ENCODE measurements at places on chromosomes 6 and 20. TPM values are rescaled to one million over a fixed set of nuclear protein-coding genes. Genes with fewer than 3 reads are reported as not detected.

The MACROD2 gene
- 3.8 TPM for total RNA-seq

The GJA10 gene
- total RNA-seq = not detected

The PDE10A gene
- total RNA-seq = 10.6 TPM

The TSPO2 gene
- total RNA-seq = not detected

DNA sequence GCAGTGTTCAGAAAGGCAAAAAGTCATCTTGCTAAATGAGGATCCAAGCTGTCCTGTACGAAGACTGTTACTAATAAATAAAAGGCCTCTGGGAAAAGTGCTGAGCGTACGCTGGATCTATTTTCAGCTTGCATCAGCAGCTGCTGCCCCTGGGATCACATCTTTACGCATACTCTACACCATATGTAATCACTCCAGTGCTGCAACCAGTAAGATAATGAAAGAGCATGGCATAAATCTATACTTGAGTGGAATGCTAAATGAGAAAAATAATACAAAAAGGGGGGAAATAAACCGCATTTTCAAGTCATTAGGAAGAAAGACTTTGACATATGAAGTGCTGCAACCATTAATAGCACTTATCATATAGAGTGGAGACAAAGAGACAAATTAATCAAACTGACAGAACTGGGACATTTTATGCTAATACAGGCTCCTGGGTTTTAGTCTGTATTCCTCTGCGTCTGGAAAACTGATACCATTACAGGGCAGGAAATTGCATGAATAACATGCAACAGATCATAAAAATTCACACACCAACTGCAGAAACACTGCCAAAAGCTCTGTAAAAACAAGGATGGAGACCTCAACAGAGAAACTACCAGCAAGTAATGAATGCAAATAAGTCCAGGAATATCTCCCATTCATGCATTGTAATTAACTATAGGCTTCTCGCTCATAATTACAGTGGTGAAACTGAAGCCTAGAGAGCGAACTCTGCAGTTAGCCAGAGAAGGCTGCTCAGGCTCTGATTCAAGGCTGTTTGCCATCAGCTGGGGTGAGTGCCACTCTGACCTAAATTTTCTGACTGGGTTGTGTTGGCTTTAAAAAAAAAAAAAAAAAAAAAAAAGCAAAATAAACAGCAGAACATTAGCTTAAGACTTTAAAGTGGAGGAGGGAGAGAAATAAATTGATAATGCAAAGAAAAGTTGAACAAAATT is 83.8 kb downstream of the GJA10 start:
- no peak overlapping the region for H3K27ac ChIP-seq
- no peaks in the 10 kb centered on the region for H3K27me3 ChIP-seq
- no peak overlapping the region for H3K4me3 ChIP-seq
- no peaks in the 10 kb centered on the region for H3K36me3 ChIP-seq
- peaks cover 6% of the 10 kb centered on the region for H3K4me1 ChIP-seq

DNA sequence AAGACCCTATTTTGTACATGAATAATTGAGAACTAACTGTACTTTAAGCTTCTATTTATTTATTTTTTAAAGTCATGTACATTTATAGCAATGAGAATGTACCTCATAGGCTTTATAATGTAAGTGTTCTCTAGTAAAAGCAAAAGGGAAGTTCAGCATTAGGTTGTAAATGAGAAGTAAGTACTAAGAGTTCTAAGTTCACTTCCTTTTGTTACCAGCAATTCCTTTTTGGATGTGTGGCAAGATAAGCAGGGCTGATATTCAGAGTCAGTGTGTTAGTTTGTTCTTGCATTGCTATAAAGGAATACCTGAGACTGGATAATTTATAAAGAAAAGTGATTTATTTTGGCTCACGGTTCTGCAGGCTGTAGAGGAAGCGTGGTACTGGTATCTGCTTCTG is 54.0 kb upstream of the CCN2 start:
- H3K4me3 ChIP-seq = no peak overlapping the region
- no peak for DNase-seq
- H3K27me3 ChIP-seq = no peaks in the 10 kb centered on the region
- H3K36me3 ChIP-seq = no peaks in the 10 kb centered on the region
- H3K4me1 ChIP-seq = peaks cover 16% of the 10 kb centered on the region

DNA sequence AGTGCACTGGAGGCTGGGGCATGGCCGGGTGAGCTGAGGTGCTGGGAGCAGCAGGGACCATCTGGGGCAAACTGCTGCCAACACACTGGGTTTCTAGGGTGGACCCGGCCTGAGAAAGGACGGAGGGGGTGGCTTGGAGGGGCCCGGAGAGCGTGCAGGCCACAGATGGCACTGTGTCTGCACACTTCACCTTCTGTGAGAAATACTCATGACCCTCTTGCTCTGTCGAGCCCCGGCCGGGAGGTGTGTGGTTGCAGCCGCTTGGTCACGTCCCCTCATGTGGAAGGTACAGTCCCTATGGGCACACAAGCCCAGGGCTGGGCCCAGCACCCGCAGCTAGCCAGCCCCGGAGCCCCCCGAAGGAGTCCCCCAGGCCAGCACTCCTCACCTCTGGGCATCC is 59.7 kb downstream of the RBM38 start:
- peaks cover 28% of the 10 kb centered on the region for H3K4me1 ChIP-seq
- H3K4me3 ChIP-seq = no peak overlapping the region

- no peak for DNase-seq
- peaks cover 6% of the 10 kb centered on the region for H3K27me3 ChIP-seq
- no peaks in the 10 kb centered on the region for H3K36me3 ChIP-seq
- no peak overlapping the region for H3K27ac ChIP-seq
- H3K4me1 ChIP-seq = no peaks in the 10 kb centered on the region
- no peak overlapping the region for H3K4me3 ChIP-seq
Observed at GRCh38 chr20:51182571-51182970, 159.7 kb upstream of the KCNG1 start.

- H3K27ac ChIP-seq = no peak overlapping the region
- H3K27me3 ChIP-seq = no peaks in the 10 kb centered on the region
- H3K4me1 ChIP-seq = no peaks in the 10 kb centered on the region
Observed at GRCh38 chr6:134642819-134643218, 307.1 kb downstream of the ALDH8A1 start.
